ENCODE measurements at places on chromosomes 1 and 21.

- DNase-seq = peak; percentile 87
Measured at GRCh38 chr1:67853704-67854103, 20.4 kb upstream of the GNG12 start.

DNA sequence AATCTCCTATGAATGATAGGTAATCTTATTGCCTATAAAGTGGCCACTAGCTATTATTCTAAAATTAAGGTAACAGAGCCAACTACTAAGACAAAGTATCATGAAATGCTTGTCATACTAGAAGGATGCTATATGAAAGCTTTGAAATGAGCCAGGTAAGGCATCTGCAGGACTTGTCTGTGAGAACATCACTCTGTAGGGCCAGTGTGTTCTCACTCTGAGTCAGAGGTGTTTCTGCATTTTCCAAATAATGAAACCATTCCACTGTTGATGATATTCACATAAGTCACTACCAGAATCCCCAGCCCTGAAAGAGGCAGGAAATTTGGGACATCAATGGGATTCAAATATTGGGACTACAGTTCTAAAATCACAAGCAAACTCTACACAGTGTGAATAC, 25.8 kb upstream of the GBP5 start:
- DNase-seq = no peak

DNA sequence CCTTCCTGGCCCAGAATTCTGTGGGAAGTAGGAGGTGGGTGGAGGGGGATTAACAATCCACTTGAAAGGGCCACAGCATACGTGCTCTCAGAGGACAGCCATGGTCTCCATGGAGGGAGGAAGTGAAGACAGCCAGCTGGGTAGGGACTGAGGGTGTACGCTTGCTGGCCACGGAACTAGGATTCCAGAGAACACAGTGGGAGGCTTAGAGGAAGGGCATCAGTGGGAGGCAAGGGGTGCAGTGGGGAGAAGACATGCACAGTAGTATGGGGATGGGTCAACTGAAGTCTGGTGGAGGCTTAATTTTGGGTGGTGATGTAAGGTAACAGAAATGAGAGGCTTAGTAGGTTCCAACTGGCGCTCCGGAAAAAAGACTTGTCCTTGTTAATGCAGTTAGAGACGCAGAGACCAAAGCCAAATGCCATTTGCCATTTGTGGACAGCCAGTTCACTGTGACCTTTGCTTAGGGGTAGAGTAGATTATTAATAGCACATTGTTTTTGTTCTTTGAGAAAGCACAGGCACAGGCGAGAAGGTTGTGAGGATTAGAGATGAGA, 103.0 kb downstream of the ZSCAN20 start:
- DNase-seq = no peak

DNA sequence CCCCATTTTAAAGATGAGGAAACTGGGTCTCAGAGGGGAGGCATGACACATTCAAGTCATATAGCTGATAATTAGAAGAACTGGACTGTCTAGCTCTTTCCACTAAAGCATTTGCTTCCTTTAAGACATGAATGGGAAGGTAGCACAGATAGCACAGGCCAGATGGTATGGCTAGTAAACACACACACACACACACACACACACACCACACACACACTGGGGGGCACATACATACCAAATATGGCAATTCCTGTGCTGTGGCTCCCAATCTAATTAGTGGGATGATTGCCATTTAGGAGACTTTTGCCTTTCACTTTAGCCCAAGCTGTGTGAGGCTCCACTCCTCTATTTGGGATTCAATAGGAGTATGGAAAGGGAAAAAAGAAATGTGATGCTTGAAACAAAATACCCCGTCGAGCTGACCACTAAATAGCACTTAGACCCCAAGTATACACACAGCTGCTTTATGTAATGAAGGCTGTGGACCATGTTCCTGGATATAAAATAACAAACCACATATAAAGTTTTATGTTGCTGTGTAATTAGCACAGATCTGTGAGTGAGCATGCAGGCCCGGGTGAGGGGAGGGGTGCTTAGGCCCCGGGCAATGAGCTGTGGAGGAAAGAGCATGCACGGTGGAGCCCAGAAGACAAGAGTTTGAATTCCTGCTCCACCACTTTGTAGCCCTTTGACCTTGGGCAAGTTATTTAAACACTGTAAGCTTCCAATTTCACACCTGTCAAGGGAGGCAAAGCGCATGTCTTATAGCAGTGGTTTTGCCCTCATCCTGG, 6.8 kb upstream of the TRABD2B start:
- no peak for DNase-seq

GRCh38 chr1:183842795-183843144, 37.9 kb downstream of the RGL1 start:
- no peak for DNase-seq

- no peak for DNase-seq
Measured at GRCh38 chr1:21246905-21247642, 43.2 kb downstream of the ECE1 start.

DNA sequence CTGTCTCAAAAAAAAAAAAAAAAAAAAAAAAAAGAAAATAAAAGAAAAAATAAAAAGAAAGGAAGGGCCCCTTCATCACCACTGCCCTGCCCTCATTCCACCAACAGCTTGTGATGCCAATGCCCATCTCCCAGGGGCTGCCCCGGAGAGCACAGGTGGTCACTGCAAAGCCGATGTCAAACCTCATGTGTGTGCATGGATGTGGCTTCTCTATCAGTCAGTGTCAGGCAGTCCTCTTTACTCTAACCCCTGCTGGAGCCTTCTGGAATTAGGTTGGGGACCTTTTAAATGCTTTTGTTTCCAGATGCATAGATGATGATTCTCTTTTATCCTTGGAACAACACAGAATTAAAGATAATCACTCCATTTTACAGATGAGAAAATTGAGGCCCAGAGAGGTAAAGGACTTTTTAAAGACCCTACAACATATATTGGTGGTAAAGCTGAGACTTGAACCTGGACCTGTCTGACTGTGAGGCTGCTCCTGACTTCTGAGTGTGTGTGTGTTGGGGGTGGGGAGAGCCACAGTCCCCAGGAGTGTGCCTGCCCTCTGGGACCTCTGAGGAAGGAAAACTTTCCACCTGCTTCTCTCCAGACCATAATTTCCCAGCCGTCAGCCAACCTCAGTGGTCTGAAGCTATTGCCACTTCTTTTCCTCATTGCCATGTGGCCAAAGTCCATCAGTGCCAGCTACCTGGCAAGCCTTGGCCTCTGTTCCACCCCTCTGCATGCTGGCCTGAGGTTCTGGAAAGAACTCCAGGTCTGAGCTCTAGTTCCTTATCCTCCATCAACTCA, 3.0 kb upstream of the TMEM54 start:
- no peak for DNase-seq

DNA sequence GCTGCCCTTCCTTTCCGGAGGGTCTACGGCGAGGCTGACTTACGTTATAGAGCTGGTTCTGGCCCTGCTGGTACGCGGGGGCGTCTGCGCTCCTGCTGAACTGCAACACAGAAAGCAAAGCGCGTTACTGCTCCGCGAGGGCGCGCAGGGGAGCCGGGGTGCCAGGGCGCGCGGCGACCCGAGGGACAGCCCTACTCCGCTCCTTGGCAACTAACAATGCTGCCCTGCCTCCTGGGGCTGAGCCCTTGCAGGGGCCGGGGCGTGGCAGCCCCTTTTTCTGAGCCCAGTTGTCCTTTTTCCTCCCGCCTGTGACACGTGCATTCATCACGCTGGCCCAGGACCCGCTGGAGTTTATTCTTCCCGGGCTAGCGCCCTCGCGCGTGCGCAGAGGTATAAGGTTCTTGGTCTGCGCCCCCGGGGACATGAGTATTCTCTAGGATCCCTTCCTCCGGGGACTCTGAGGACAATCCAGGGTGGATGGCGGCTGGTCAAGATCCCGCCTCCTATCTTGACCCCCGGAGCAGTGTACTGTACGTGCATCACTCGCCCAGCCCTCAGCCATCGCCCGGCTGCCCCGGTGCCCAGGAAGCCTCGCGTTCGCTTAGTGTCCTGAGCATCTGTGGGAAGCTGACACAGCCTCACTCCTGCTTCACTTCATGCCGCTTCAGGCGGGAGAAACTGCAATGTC, 78.9 kb downstream of the CD247 start:
- DNase-seq = peak; percentile 40

DNA sequence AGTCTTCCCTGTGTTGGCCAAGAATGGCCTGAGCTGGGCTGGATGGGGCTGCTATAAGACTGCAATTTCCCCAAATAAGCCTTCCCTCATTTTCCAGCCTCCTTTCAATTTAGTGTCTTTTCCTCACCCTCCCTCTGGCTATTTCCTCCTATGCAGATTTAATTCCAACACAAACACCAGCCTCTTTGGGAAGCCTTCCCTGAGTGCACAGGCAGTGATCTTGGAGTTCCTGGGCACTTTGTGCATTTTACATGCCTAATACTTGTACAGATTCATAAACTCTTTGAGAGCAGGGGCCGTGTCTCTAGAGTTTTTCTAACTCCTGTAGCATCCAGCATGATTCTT, 91.1 kb upstream of the TLR5 start:
- DNase-seq = no peak

DNA sequence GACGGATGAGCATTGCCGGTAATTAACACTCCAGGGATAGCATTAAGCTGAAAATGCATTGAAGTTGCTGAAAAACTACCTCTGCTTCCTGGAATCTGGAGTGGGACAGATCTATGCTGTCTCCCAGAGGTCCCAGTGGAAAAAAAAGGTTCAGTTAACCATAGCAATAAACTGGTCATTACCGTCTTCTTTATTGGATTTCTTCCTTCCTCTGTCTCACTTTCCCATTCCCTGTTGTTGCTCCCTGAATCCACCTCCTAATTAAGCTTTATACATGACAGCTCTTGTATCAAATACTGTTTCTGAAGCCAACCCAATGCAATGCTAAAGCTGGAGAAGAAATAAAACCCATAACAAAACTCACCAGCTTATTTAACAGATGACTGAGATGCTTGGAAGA, 1805.9 kb downstream of the NCAM2 start:
- no peak for DNase-seq

DNA sequence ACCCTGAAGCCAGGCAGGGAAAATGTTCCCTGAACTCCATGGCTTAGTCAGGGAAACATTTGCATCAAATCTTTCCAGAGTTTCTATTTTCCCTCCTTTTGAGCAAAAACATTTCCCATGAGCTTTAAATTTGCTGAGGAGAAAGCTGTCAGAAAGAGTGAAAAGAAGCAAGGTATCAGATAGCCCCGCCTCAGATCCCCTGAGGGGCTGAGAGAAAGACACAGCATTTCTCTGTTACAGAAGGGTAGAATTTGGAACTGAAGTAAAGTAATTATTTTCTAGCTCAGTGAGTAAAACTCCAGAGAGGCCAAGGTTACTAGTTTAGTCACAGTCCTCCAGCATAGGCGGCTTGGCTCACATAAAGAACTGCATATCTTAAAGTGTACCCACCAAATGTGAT, 10.6 kb downstream of the FMO1 start:
- DNase-seq = no peak

DNA sequence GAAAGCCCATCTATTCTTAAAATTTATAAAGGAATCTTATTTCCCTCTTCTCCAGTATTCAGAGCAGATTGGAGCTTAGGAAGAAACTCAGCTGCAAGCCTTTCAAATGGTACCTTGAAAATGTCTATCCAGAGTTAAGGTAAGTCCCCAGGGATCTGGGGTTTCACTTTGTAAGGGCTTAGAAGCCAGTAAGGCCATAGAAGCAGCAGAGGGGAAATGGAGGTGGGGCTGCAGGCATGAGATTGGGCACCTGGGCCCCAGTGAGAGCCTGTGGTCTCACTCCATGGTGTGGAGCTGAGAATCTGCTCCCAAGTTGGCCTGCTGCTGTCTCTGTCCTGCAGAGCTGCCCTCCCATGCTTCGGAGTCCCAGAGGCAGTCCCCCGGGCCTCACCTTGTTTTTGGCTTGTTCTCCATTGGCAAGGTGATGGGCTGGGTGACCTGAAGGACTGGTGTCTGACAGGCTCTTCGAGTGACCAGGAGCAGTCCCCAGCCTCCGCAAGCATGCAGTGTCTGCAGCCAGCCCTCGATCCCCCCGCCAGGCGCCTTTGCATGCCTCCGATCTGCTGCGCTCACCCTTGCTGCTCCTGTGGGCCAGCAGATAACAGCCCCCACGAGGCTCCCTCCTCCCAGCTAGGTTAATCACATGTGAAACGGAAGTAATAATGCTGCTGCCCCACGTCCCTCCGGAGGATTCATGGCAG, 163.1 kb downstream of the PGBD5 start:
- no peak for DNase-seq

DNA sequence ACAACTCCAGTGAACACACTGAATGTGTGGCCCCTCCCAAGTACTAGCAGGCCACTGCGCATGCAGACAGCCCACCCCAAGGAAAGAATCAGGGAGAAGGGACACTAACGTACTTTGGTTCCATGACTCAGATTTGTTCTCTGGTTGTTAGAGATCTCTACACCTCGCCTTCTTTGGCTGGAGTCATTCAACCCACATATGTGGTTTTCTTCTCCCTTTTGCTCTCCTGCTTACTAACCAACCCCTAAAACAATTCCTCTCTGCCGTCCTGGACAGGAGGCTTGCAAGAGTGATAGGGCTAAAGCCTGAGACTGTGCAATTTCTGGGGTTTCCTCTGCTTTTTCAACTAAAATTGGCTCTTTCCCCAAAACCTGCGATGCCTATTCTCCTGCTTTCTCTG, 5.7 kb upstream of the CD48 start:
- no peak for DNase-seq

- no peak for DNase-seq
Measured at GRCh38 chr1:11453742-11454491, 25.0 kb upstream of the DISP3 start.

- no peak for DNase-seq
Measured at GRCh38 chr21:17823846-17824245, 4.7 kb upstream of the C21orf91 start.

- DNase-seq = no peak
Measured at GRCh38 chr1:178621822-178622221, 103.2 kb upstream of the RALGPS2 start.

DNA sequence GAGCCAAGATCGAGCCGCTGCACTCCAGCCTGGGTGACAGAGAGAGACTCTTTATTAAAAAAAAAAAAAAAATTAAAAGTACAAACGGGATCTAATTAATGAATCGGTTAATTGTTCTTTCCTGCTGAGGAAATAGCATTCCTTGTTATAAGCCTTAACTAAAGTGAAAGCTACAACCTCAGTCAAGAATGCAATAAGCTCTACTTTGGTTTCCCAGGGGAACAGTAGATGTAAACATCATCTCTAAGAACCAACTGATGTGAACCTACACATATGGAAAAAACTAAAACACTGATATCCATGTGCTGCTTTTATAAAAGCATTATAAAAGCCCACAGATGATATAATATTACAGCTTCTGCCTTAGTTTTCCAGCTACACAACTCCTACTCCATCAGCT, 41.9 kb downstream of the LPGAT1 start:
- no peak for DNase-seq
